ENCODE measurements at places on chromosomes 13 and 19.

GRCh38 chr13:85685436-85685835 is 113.8 kb downstream of the SLITRK6 start:
- DNase-seq: no peak

- no peak for DNase-seq
Observed at GRCh38 chr19:2037651-2038255, 13.3 kb downstream of the MKNK2 start.

DNA sequence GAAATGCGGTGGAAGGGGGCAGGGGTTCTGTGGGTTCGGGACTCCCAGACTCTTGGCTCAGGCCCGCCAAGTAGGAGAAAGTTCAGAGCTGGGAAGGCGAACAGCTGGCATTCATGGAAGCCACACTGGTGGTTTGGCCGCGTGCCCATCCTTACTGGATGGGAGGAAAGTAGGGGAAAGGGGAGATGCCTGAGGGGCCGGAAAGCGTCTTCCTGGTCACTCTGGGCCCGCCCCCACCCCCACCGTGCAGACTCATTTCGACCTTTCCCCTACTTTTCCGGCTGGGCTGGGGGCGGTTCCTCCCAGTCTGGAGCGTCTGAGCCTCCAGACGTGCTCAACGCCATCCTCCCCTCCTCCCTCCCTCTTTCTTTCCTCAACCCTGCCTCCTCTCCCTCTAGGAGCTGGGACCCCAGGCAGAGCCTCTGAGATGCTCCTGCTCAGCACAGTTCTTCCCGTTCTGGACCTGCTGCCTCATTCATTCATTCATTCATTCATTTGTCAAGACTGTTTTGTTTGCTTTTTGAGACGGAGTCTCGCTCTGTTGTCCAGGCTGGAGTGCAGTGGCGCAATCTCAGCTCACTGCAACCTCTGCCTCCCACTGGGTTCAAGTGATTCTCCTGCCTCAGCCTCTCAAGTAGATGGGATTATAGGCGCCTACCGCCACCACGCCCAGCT is 3.5 kb downstream of the ANGPTL4 start:
- DNase-seq: no peak

- no peak for DNase-seq
Observed at GRCh38 chr13:88042489-88042888, 371.3 kb downstream of the SLITRK5 start.

DNA sequence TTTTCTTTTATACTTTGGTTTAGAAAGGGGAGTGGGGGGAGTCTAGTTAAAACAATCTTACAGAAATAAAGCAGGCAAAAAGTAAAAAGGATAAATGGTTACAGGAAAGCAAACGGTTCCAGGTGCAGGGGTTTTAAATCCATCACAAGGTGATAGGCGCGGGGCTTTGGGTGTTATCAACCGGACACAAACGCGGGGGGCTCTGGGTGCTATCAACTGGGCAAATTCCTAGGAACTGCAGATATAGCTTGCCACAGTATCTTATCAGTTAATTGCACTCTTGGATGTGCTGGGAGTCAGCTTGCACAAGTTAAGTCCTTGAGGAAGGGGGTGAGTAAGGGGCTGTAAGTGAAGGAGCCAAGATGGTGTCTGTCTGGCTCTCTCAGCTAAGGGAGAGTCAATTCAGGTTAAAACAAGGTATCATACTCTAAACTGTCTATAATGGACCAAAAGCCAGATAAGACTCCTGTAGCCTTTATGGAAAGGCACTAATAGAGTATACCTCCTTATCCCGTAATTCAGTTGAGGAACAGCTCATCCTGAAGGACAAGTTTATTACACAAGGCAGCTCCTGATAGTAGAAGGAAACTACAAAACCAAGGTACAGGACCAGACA is 32.6 kb upstream of the ZSCAN5A start:
- DNase-seq: no peak

GRCh38 chr13:29564373-29564772 is 31.1 kb downstream of the SLC7A1 start:
- no peak for DNase-seq

GRCh38 chr13:73778242-73778864 is 355.9 kb downstream of the KLF12 start:
- DNase-seq: no peak

- DNase-seq: no peak
Observed at GRCh38 chr13:46192412-46192811, 10.4 kb upstream of the LCP1 start.

DNA sequence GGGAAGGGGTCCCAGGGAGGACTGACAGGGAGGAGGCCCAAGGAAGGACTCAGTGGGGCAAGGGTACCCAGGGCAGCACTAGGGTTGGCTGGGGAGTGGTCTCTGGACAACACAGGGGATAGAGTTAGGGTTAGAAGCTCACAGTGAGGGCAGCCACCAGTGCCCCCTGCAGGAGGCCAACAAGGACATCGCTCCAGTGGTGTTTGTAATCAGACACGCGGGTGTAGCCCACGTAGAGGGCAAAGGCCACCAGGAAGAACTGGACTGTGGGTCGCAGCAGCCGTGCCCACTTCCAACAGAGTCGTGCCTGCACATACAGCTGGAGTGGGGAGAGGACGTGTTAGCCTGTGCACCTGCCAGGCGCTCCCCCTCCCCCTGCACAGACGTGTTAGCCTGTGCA is 9.2 kb downstream of the PLPP2 start:
- DNase-seq: peak; percentile 15

DNA sequence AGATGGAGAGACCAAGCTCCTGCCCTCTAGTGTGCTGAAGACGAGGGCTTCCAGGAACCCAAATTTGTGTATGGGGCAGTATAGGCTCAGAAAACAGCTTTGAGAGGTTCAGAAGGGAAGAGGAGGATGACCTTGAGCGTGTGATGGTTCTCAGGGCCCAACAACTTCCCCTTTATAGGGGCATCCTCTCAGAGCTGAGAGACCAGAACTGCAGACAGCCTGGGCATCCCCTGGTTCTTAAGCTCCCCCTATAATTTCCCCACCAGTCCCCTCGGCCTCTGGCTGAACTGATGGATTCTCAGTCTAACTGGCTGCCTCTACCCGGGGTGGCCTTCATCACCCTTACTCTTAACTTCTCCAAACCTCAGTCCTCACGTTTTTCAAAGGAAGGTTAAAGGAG is 167.5 kb downstream of the URI1 start:
- DNase-seq: no peak

DNA sequence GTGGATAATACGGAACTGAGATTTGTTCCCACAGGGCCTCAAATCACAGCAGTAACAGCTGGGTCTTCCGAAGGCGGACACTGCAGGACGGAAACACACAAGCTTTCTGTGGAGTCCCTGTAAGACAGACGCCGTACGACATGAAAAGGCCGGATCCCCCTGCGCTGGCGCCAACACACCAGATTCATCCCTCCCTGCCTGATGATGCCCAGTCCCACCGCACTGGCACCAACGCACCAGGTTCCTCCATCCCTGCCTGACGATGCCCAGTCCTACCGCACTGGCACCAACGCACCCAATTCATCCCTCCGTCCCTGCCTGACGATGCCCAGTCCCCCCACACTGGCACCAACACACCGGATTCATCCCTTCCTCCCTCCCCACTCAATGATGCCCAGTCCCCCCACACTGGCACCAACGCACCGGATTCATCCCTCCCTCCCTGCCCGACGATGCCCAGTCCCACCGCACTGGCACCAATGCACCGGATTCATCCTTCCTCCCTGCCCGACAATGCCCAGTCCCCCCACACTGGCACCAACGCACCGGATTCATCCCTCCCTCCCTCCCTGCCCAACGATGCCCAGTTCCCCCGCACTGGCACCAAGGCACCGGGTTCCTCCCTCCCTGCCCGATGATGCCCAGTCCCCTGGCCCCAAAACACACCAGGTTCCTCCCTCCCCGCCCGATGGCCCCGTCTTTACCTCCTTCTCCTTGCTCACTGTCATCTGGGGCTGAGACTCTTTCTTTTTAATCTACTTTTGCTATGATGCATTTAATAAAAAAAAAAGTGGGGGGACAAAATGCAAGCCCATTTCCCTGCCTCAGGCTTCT is 55.1 kb downstream of the RASA3 start:
- DNase-seq: no peak

DNA sequence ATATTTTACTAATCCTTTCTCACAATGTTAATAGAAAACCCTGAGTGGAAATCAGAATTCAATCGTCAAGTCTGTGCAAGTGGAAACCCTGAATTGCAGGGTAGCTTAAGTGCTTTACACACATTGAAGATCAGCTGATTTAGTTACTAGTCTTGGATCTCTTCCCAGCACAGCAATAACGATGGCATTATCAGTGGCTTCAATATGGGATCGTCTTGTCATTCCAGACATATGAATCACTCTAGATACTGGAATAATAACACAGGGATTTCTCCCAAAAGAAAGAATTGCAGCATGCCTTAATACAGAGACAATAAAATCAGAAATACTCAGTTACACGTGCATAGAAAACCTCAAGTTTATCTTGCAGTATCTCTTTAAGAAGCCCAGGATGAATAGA is 12.6 kb upstream of the METTL21C start:
- no peak for DNase-seq

DNA sequence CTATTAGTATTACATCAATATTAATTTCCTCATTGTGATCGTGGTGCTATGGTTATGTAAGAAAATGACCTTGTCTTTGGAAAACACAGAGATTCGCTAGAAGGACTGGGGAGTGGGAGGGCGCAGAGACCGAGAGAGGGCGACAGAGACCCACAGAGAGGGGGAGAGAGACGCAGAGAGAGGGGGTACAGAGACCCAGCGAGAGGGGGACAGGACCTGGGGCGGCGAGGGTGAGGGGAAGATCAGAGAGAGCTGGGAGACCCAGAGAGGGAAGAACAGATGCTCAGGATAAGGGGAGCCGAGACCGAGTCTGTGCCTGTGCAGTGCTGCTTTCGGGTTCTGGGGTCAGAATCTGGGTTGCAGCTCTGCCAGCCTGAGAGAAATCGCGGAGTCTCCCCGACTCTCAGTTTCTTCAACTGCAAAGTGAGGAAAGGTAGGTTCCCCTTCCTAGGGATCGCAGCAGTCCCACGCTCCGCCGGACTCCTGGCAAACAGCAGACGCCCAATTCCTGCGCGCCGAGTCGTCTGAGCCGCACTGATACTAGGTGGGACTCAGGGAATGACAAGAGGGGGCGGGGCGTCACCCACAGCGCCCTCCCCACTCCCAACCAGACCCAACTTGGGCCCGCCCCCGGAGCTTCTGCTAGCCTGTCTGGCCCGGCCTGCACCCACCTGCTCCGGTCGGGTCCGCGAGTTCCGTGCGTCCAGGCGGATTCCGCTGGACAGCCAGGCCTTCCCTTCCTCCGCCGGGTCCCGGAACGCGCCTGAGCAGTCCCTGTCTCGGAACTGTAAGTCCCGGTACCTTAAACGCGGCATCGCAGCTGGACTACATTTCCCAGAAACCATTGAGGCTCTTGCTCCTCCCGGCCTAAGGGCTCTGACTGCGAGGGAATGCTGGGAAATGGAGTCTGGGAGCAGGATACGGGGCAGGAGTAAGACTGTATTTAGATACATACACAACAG is 15.3 kb downstream of the IZUMO2 start:
- peak; percentile 34 for DNase-seq

- no peak for DNase-seq
Observed at GRCh38 chr13:24199016-24199415, 38.5 kb downstream of the SPATA13 start.

- DNase-seq: no peak
Observed at GRCh38 chr19:55156202-55157063, 1.1 kb downstream of the TNNI3 start.

- no peak for DNase-seq
Observed at GRCh38 chr13:102680133-102680717, 14.6 kb downstream of the METTL21C start.

DNA sequence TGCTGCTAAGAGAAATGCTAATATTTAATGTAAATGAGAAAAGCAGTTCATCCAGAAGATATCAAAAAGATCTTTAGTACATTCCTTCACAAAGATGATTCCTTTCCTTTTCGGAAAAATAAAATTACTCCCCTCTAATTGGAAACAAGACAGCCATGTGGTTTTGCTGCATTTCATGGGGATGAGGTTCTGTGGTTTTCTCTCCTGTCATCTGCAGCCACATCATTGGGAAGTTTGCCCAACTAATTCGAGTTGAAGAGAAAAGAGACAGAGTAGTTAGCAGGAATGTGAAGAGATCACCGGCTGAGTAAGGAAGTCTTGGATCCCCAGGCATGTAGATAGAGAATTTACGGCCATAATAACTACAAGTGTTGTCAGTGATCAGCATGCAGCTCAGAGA is 122.1 kb downstream of the CYSLTR2 start:
- DNase-seq: no peak

- DNase-seq: no peak
Observed at GRCh38 chr13:26382835-26383234, 128.9 kb downstream of the CDK8 start.

DNA sequence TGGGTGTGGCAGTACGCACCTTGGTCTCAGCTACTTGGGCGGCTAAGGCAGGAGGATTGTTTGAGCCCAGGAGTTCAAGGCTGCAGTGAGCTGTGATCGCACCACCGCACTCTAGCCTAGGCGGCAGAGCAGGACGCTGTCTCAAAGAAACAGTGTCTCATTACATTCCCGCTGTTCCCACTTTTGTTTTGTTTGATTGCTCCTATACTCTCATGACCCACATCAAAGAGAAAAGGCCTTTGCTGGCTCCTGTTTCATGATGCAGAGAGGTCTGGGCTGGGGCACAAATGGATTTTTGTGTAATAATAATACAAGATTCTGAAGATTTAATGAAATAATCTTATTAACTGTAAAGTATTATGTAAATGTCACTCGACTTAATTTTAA is 85.7 kb downstream of the LACC1 start:
- DNase-seq: no peak

DNA sequence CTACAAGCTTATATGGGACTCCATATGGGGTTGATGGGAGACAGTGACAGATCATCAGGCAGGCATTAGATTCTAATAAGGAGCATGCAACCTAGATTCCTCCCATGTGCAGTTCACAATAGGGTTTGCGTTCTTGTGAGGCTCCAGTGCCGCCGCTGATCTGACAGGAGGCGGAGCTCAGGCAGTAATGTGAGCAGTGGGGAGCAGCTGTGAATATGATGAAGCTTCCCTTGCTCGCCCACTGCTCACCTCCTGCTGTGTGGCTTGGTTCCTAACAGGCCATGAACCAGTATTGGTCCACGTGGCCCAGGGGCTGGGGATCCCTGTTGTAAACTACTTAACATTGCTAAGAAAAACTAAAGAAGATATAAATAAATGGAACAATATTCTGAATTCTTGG is 378.4 kb downstream of the KCNRG start:
- DNase-seq: no peak

DNA sequence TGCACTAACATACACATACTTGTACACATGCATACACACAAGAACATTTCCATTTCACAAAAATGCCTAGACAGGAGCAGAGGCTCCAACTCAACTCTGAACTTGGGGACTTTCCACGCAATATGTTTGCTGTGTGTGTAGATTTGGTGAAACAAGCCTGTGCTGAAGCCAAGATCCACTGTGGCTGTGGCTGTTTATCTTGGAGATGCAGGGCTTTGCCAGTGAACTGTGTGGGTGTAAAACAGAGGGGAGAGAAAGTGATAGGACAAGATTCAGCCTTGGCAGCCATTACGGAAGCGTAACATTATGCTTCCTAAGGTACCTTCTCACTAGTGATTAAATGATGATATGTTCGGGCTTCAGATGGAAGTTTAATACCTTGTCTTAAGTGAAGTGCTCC is 73.2 kb upstream of the MBNL2 start:
- DNase-seq: no peak

DNA sequence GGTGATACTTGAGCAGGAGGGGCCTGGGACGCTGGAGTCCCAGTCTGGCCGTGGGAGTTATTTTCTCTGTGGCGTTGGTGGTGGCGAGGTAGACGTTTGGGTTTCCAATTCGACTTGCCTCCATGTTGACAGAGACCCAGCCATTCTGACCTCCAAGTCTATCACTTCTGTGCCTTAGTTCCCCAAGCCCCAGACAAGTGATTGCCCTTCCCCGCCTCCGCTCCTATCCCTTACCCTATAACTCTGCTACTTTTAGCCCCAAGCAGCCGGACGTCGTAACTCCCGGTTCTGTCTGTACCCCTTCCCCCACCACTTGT is 549 bp downstream of the TIMM50 start:
- DNase-seq: no peak
